ENCODE measurements at places on chromosomes 13 and 19.

- DNase-seq: peak; percentile 37
These were observed 1.1 kb downstream of the FGF14 start for GRCh38 chr13:102400675-102401145.

- DNase-seq: no peak
These were observed 30.9 kb upstream of the MED4 start for GRCh38 chr13:48125794-48126228.

- no peak for DNase-seq
These were observed 2.4 kb upstream of the ZNF616 start for GRCh38 chr19:52142001-52142595.

GRCh38 chr13:64480672-64481071, 2749.5 kb downstream of the PCDH9 start:
- DNase-seq: no peak

All from H9 (cell line).